Erythroblast (primary cell): ENCODE measurements at places on chromosomes 5 and 9.

- DNase-seq, result no peak
These were observed 68.1 kb downstream of the ACTL7B start for GRCh38 chr9:108787690-108788048.

DNA sequence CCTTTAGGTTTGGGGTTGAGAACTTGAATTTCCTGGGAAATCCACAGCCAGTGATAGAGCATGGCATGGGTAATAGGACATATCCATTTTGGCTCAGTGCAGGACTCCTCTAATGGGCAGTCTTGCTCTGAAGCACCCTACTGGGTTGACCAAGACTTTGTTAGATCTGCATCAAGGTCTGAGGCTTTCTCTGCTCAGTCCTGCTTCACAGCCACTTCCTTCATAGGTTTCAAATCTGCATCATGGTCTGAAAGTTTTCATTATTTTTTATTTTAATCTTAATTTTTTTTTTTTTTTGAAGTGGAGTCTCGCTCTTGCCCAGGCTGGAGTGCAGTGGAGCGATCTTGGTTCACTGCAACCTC lies 36.5 kb downstream of the KIF2A start:
- DNase-seq, result no peak

DNA sequence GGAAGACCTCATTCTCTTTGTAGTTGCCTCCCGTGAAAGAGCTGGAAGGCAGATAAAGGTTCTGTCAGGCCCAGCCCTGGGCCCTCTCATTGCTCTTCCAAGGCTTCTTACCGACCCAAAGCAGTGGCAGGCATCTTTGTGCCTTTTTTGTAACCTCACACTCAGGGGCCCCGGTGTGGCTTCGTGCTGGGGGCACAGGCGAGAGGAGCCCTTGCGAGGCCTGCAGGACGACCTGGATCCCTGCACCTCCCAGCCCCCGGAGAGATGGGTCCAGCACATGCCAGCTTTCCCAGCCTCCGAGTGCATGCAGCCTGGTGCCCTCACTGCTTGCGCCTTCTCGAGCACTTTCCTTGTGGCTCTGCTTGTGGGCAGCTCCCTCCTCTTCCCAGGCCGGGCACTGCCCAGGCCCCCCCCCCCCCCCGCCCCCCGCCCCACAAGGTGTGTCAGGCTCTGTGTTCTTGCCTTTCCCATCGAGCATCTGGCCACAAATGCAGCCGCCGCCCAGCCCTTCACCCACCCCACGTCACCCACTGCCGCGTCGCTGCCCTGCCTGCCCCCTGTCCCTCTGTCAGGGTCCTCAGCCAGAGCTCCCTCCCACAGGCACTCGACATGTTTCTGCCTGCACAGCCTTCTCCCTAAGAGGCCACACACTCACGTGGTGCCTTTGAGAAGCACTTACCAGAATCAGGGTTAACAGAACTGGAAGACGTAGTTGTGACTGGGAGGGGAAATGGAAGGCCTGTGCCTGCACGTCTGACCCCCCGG lies 63.7 kb upstream of the CACNA1B start:
- DNase-seq, result no peak

- DNase-seq, result no peak
These were observed 37.9 kb downstream of the NRG2 start for GRCh38 chr5:140005145-140005591.

- DNase-seq, result peak; percentile 27
These were observed at the start of gene LRRC70 for GRCh38 chr5:62578540-62578939. Gene LRRC70 (plus strand): TSS chr5:62578819. CDS start chr5:62579439, 620 bp downstream.

- peak; percentile 45 for DNase-seq
These were observed 7.3 kb downstream of the SH3RF2 start for GRCh38 chr5:145943674-145944121.

DNA sequence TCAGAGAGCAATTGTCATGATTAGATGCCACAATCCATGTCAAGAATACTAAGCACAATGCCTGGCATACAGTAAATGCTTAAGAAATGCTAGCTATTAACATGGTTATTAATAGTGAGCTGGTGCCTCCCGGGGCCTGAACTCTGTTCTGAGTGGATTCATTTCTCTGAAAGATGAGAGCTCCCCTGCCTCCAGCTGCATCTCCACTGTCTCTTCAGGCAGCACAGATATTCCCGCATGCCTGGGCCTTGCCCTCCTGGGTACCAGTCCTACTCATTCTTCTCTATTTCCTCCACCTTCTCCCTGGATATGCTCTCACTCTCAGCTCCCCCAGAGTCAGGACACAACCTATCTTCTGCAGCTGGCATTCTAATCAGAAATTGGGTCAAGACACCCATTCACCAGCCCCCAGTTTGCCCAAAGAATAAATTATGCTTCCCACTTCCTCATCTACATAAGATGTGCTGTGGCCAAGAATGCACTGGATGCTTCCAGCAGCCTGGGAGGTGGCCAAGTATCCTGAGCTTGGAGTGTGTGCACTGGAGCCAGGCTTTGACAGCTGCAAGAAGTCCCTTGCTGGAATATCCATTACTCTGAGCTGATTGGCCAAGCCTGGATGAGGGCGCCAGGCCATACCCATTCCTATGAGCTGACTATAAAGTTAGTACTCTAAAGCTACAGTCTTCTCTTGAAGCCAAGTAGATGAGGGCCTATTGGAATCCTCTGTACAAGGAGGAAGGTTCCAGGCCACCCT lies 669.0 kb downstream of the ACTL7B start:
- no peak for DNase-seq

GRCh38 chr9:70614786-70615463 lies 200.5 kb upstream of the KLF9 start:
- DNase-seq, result no peak

DNA sequence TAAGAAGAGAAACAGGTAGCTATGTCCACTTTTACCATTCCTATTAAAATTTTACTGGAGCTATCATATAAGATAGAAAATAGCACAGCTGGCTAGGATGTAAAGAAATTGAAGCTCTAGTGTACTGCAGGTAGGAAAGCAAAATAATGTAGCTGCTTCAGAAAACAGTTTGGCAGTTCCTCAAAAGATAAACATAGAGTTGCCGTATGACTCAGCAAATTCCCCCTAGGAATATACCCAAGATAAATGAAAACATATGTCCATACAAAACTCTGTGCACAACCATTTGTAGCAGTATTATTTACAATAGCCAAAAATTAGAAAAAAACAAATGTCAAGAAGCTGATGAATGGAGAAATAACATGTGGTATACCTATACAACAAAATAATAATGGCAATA lies 64.6 kb upstream of the SHISAL2B start:
- DNase-seq, result no peak

- no peak for DNase-seq
These were observed 295.1 kb downstream of the BNC2 start for GRCh38 chr9:16575142-16575985.

DNA sequence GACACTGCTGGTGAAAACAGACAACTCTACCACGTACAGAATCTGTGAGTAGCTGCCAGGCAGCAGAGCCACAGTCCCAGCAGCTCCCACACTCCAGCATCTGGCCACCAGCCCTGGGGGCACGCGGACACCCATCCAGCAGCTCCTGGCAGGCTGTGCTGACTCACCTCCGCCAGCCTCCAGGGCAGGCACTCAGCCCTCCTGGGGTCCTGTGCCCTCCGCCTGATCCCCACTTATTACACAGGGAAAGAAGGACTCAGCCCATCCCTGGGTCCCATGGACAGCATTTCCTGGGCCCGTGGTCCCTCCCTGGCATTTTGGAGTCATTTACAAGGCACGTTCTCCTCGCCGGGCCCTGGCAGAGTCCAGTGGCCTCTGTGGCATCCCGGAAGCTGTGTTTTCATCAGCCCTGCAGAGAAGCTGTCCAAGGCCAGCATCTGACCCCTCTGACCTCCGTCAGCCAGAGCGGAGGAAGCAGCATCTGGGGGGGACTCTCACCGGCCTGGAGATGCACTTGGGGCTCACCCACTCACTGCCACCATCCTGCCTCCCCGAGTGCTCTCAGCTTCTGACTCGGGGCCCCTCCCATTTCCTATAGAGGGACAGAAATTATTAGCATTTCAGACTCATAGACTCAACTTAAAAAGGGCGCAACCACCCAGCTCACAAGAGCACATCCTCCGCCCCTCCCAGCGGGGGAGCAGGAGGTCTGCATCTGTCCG lies 21.6 kb downstream of the PAEP start:
- no peak for DNase-seq

DNA sequence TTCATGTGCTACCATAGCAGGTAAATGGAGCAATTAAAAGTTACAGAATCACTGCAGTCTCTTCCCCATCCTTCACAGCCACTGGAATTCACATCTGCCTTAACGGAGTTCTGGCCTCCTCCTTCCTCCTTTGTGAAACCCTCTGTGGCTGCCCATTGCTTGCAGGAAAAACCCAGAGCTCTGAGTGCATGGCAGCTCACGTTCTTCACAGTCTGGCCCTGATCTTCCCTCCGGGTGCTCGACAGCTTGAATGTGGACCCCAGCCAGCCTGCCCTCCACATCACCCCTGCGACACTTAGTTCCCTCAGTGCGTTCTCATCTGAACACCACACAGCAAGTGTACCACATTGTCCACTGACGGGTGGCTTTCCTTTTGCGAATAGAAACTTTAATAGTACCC lies 63.2 kb upstream of the RUFY1 start:
- DNase-seq, result no peak

DNA sequence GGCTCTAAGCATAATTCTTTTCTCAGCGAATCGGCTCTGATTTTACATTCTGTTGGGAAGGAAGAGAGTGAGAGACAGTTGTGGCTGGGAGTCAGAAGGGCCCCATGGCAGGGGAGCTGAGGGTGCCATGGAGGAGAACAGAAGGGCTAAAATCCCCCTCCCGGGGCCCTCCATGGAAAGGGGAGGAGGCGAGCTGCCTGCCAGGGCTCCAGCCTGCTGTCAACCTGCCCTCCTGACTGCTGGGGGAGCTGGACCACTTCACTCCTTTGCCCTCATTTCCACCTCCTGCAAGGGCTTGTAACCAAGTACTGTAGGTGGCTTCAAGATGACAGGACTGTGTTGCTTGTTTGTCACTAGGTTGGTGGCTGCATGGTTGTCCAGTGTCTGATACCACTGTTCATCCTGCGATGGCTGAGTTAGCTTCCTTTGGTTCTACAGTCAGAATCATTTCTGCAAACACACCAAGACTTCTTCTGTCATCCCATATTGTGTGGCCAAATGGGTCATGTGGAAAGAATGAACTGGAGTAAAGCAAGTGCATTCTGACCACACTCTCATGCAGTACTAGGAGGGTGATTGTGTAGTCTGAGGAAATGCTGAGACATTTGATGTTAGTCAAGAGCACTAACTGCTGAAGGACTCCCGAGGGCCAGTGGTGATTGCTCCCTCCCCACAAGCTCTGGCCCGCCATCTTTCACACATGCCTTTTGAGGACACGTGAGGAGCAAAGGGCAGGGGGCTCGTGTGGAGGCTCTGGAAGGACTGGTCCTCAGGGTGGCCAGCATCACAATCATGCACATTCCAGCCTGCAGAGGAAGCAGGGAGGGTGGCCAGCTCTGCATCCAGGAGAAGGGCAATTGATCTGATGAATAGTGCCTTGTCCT lies 307.2 kb downstream of the GADD45G start:
- no peak for DNase-seq

DNA sequence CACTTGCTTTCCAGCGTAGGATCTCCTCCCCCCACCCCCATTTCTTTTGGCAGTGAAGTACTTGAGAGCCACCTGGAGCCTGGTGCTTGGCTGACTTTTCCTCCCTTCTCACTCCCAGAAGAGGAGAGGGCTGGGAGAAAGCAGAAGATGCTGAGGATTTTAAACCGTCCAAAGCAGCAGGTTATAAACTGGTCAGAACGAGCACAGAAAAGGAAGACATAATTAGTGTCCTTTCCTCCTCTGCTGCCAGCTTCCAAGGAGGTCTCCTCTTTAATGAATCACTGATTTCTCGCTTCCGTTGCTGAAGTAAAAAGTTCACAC lies 563 bp upstream of the FGF10 start:
- no peak for DNase-seq

DNA sequence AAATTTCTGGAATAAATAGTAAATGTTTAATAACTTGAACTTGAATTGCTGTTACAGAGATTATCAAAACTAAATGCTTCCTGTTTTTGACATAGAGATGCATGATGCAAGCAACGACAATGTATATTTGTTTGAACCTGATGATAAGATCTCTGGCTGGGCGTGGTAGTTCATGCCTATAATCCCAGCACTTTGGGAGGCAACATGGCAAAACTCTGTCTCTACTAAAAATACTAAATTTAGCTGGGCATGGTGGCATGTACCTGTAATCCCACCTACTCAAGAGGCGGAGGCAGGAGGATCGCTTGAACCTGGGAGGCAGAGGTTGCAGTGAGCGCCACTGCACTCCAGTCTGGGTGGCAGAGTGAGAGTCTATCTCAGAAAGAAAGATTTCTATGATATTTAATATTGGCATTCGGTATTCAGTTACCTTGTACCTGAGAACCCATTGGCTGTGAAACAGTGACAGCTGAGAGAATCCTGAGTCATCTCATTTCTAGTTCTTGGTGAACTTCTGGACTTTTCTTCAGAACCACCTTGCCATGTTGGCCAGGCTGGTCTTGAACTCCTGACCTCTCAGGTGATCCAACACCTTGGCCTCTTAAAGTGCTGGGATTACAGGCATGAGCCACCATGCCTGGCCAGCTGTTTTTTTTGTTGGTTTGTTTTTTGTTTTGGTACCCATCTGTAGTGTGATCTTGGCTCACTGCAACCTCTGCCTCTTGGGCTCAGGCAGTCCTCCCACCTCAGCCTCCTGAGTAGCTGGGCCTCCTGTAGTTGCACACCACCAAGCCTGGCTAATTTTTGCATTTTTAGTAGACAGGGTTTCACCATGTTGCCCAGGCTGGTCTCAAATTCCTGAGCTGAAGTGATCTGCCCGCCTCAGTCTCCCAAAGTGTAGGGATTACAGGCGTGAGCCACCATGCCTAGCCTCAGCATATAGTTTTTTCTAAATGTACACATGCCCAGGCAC lies 10.0 kb upstream of the FGF18 start:
- DNase-seq, result peak; percentile 43

DNA sequence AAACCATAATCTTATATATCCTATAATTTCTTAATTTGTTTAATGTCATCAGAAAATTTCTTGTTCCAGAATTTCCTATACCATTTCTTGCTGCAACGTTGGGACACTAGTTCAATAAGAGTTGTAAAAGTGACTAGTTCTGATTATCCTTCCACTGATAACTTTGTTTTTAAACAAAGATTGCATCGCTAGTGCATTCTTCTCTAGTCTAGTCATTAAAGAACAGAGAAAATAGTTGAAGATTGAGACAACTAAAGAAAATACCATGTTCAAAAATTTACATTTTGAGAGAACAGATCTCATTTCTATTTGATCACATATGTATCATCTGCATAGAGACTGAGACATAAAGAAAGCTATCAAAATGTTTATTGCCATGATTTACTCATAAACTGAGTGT lies 1888.2 kb downstream of the EFNA5 start:
- no peak for DNase-seq

GRCh38 chr9:133109931-133110650 lies 10.9 kb downstream of the RALGDS start:
- DNase-seq, result no peak

GRCh38 chr9:127426756-127427155 lies 2.6 kb downstream of the ZNF79 start:
- no peak for DNase-seq

GRCh38 chr9:1042466-1042865 lies 7.7 kb upstream of the DMRT2 start:
- peak; percentile 22 for DNase-seq

- no peak for DNase-seq
These were observed 3.2 kb upstream of the AKNA start for GRCh38 chr9:114390952-114391351.

- DNase-seq, result no peak
These were observed 1.4 kb upstream of the NFX1 start for GRCh38 chr9:33288828-33289483.
